Adrenal gland (tissue), 19 donors: ENCODE measurements at places on chromosomes 4 and X. TPM values are rescaled to one million over a fixed set of nuclear protein-coding genes. Genes with fewer than 3 reads are reported as not detected.

Gene ERCC6L
- 0.14 TPM for total RNA-seq

Gene POU3F4
- not detected for total RNA-seq

Gene BEND2
- 0.06 TPM for total RNA-seq

DNA sequence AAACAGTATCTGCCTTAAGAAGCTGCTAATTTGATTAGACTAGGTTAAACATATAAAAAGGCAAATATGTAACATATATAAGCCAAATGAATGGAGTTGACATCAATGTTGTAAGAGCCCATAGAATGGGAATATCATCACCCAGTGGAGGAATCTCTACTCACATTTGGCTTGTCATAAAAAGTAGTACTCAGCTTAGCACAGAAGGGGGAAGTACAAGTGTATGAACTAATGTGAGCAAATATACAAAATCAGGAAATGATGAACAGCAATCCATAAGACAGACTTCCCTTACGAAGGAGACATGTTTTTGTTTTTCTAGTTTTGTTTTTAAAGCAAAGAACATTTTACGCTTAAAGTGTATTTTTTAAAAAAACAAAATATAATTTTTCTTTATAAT, 74.9 kb downstream of the MAB21L2 start:
- DNase-seq, result no peak

- no peak for DNase-seq
Observed at GRCh38 chrX:111759686-111760085, 78.7 kb downstream of the ALG13 start.

DNA sequence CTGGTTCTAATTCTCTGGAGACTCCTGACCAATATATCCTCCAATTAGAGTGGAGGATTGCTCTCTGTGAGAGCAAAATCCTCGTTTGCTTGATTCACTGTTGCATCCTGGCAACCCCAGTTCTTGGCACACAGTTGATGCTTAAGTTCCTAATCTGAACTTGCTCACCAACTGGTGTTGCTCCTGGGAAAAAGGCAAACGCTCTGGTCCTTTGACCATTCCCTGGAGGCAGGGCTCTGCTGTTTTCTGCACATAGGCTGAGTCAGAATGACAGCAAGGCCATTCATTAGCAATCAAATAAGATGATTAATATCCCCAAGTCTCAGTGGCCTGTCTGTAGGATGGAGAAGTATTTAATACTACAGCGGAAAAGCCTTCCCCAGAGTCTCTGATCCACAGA, 172.7 kb upstream of the TBC1D9 start:
- no peak for DNase-seq

- no peak for DNase-seq
Observed at GRCh38 chrX:43753637-43754036, 97.5 kb downstream of the MAOA start.

DNA sequence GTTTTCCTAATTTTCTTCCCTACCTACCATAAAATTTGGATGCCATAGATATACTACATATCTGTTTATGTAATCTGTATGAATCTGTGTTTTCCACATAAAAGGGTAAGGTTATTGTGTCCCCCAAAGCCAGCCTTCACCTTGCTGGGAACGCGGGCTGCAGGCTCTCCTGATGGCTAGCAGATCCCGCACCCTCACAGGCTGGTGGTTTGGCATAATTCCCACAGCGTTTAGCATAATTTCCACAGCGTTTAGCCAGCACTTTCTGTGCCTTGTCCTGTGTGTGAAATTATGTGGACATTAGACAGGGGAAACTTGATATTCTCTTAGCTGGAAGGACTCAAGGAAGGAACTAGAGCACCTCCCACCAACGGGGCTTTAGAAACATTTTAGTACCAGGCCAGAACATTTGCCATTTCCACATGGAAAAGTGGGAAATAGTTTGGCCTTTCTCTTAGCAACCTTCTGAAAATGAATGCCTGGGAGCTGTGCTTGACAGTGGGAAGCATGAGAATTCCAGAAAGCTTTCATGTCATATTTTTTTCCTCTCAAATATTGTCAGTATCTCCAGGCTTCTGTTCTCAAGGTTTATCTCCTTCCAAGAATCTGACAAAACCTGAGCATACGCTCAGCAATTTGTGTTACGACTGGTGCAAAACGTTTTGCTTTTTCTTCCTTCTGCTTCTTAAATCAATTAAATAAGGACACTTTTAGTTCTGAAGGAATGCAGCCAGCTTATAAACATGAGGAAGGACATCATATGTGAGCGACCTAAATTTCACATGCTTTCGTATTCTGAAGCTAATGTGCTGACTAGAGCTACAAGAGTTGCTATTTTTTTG, 67.9 kb downstream of the STK32B start:
- DNase-seq, result no peak

- DNase-seq, result no peak
Observed at GRCh38 chr4:125750828-125751466, 436.2 kb downstream of the FAT4 start.

DNA sequence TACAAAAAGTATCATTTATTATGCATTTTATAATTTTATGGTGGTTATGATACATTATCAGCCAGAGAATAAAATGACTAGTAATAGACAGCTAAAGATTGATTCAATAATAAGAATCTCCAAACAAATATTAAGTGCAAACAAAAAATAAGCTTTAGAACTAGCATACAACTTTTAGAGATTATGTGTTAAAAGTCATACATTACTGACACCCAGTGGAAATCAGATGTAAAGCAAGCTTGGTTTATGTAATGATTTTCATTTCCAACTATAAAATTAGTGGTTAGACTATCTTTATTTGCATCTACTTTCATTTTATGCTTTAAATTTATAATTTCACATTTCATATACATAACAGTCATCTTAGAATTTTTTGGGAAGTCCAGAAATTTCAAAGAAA, 57.7 kb downstream of the IL13RA2 start:
- DNase-seq, result no peak

DNA sequence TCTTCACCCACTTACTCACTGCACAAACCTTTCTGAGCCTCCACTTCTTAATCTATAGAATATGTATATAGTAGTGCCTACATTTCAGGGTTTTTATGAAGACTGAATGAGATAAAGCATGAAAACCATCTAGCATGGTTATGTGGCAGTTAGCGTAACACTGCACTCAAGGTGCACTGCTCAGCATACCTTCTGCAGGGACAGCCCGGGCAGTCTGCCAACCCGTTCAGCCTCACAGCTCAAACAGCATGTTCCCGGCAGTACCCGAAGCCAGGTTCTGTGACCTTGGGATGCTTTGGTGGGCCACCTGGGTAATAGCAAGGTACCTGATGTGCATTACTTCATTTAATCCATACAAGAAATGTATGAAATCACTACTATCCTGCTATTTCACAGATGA, 81.4 kb downstream of the DOCK11 start:
- DNase-seq, result peak; percentile 45

DNA sequence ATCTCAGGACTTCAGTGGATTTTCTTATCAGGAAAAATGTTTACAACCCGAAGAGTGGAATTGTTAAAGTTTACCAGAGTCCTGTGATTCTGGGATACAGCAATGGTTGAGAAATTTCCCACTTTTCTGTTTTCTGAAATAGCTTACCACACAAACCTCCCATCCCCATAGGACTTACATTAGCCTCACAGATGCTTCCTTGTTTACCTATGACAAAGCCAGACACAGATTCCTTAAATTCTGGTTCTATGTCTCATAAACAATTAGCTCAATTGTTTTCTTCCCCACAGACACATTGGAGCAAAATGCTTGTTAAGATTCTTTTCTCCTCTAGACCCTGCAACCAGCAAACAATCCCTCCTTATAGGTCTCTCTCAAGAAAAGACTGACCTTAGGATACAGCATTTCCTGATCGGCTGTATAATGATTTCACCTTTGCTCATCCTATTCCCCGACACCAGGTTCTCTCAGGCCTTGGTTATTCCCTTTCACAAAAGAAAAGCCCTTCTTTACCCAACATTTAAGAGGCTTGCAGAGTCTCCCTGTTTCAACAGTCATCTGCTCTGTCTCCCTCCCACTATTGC, 886.2 kb downstream of the ARAP2 start:
- DNase-seq, result no peak
